ENCODE measurements at places on chromosomes 5 and 9.

- no peak for DNase-seq
Observed at GRCh38 chr9:11549311-11549794, 936.6 kb upstream of the PTPRD start.

GRCh38 chr5:177226860-177227259, 76.7 kb downstream of the RAB24 start:
- DNase-seq: no peak

DNA sequence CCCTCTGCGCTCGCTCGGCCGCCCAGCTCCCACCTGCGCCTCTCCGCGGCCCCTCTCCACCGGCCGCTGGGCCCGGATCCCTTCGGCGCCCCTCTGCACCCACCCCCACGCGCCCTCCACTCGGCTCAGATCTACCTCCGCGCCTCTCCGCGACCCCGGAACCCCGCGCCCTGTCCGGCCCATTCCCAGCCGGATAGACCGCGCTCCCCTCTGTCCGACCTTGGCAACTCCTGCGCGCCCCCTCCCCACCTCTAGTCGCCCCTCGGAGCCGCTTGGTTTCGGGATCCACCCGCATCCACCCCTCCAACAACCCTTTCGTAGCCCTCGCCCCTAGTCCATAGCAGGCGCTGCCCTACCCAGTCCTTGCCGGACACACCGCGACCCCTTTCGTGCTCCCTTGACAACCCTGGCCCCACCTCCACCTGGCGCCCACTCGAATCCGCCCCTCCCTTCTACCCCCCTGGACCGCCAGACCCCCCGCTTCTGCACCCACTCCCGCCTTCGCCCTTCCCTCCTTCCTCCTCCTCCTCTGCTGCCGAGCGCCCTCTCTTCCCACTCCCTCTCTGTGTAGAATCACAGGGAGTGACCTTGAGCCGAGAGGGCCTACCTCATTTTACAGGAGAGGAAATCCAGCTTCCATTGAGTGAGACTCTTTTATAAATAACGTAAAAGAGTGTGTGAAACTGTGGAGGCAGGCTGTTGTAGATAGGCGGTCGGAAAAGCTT, 525 bp upstream of the AK3 start:
- DNase-seq: no peak

GRCh38 chr5:138018849-138019248, 14.0 kb downstream of the FAM13B start:
- DNase-seq: no peak

- DNase-seq: no peak
Observed at GRCh38 chr5:113378514-113378913, 56.3 kb downstream of the TSSK1B start.

GRCh38 chr5:123283031-123283430, 140.2 kb downstream of the CEP120 start:
- no peak for DNase-seq

All from stimulated activated CD8-positive, alpha-beta memory T cell treated with anti-CD3 and anti-CD28 coated beads, Interleukin-2, amount 100 ng/mL, for 1 hour (primary cell).